ENCODE measurements at places on chromosomes 11 and 22.

- no peak for DNase-seq
Measured at GRCh38 chr11:115674176-115674936, 170.1 kb upstream of the CADM1 start.

- peak; percentile 92 for DNase-seq
Measured at GRCh38 chr11:130916238-130916855, at the start of gene SNX19. SNX19 (minus strand) TSS chr11:130916479; CDS start chr11:130915939, 540 bp downstream.

DNA sequence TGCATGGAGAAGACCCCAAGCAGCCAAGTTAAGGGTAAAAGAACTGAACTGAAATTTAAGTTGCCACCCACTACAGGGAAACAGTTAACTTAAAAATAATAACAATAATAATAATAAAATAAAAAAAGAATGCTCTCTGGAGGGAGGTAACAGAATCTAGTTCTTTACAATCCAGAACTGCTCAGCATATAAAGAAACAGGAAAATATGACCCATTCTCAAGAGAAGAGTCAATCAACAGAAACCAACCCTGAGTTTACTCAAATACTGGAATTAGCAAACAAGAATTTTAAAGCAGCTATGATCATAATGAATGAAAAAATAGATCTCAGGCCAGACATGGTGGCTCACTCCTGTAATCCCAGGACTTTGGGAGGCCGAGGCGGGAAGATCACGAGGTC, 53.8 kb downstream of the DENND5A start:
- no peak for DNase-seq

- DNase-seq, result no peak
Measured at GRCh38 chr11:57323855-57324153, 948 bp downstream of the TNKS1BP1 start.

GRCh38 chr11:67373648-67374570, 511 bp upstream of the CLCF1 start:
- no peak for DNase-seq

GRCh38 chr11:95088946-95089619, 563 bp upstream of the ENDOD1 start:
- peak; percentile 48 for DNase-seq

DNA sequence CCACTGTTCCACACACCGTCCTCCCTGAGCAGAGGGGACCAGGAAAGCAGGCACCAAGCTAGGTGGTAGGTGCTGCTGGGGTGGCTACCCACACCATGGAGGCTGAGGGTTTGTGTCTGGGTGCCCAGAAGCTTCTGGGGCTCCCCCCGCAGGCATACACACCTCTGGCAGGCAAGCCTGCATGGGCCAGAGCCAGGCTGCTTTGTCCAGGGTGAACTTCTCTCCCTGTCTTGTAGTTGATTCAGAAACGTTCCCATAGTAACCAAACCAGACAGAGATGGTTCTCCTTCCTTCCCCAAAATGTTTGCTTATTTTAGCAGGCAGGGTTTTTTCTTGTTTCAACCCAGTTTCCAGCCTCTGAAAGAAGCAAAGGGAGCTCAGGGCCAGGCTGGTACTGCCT, 40.9 kb upstream of the SUSD2 start:
- DNase-seq, result no peak

DNA sequence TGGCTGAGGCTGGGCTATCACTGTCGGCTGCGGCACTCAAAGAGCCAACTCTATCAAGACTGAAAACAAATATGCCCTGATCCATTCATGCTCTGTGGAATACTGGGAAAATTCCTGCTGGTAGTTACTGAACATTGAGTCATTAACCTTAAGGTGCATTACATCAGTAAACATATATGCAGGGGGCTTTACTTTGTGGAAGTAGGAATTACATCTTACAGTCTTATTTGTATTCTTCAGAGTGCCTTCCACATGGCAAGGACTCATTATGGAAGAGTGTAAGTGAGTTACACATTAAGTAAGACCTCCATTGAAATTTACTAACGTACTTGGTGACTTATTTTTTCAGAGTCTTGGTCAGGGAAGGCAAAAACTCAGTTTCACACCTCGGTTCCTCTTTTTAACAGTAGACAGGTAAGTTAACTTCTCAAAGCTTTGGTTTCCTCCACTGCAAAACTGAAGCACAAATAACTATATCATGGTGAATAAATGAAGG, 4.5 kb downstream of the OR5B21 start:
- no peak for DNase-seq

DNA sequence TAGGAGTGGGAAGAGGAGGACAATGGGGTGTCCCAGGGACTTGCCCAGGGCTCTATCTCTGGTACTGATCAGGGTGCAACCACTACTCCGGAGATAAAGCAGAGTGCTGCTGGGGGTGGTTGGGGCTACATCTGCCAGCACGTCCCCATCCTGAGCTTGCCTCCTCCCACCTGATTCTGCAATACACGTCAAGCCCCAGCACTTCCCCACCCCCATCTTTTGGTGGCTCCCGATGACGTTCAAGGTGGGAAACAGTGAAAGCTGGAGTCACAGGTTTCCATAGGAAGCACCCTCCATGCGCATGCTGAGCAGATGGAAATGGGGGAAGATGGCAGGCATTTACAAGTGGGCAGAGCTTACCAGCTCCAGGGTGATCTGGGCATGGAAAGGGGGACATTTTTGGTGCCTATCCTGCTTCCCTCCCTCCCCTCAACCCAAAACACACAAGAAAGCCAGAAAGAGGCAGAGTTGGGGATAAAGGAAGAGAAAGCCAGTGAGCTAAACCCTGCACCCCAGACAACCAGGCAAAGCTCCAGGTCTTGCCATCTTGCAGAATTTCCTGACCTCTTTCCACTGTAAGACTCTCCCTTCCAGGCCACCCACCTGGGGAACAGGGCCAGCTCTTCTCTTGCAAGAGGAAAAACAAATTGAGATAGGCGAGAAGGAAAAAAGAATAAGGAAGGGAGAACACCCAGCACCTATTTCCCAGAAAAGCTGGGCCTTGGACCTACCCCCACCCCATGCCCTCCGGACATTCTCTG, 15.8 kb downstream of the SYT7 start:
- no peak for DNase-seq

GRCh38 chr11:121650351-121651256, 197.8 kb upstream of the SORL1-AS1 start:
- DNase-seq, result peak; percentile 71

DNA sequence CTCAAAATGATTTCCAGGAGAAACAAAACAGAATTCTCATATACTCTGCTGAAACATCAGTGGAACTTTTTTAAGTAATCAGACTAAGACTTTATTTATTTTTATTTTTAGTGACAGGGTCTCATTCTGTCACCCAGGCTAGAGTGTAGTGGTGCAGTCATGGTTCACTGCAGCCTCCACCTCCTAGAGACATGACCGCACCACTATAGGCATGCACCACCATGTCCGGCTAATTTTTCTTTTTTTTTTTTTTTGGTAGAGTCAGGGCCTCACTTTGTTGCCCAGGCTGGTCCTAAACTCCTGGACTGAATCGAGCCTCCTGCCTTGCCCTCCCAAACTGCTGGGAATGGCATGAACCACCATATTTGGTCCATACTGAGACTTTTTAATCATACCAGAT, 42.9 kb downstream of the PRDM10 start:
- DNase-seq, result no peak

DNA sequence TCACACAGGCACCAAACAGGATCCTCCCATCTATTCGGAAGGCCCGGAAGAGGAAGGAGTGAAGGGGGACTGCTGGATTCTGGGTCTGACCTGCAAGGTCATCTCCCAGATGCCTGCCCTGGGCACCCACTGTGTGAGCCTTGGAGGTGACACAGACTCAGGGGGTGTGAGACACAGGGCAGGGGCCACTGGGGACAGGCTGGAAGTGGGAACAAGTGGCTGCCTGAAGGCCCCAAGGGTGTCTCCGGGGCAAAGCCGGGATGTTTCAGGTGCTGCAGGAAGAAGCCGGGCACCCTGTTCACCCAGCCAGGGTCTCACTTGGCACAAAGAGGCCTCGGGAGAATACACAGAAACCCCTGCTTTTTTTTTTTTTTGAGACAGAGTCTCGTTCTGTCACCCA, 385.5 kb downstream of the CTTN start:
- DNase-seq, result no peak

DNA sequence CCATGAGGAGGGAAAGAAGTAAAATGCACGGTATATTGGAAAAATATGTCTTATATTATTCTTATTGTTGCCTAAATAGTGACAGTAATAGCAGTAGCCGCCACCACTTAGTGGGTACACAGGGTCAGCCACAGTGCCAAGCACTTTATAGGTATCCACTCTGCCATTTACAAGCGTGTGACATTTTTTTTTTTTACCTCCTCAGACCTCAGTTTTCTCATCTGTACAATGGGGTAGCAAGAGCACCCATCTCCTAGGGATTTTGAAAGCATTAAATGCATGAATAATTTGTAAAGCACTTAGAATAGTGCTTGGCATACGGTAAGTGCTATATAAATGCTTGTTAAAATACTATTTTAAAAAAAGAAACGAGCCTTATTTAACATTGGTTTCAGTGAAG, 8.9 kb downstream of the RTN4RL2 start:
- DNase-seq, result no peak

DNA sequence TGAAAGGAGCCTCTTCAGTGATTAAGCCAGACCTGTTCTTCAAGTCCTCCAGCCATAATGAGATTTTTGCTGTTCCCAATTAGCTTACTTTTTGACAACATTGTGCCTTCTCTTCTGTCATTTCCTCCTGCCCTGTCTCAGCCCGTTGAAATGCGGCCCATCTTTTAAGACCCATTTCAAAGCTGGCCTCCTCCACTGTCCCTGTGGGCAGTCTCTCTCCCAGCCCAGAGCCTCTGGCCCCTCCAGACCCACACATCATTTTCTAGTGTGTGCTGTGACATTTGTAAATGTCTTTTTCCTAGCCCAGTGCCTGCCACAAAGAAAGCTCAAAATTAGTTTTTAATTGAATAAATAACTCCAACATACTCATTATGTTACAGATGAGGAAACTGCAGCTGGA, 70.9 kb downstream of the BUD13 start:
- no peak for DNase-seq

- DNase-seq, result no peak
Measured at GRCh38 chr11:86918973-86919372, 36.2 kb downstream of the FZD4 start.

GRCh38 chr11:124760205-124760652, 1.9 kb downstream of the ESAM start:
- DNase-seq, result no peak
